Stimulated activated CD8-positive, alpha-beta memory T cell treated with anti-CD3 and anti-CD28 coated beads, Interleukin-12 subunit alpha, Interleukin-12 subunit beta, amount 100 ng/mL, for 1 hour (primary cell): ENCODE measurements at places on chromosomes 11 and 22.

DNA sequence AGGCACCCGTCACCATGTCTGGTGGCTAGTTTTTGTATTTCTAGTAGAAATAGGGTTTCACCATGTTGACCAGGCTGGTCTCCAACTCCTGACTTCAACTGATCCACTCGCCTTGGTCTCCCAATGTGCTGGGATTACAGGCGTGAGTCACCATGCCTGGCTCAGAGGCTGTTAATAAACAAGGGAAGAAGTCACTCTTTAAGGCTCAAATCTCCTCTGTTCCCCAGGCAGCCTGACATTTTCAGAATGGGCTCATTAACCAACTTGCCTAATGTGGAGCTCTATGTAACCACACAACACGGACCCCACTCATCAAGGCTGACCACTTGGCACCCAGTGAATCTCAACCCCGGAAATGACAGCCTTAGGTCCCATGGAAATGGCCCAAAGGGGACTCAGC, 24.1 kb downstream of the APOL3 start:
- no peak for DNase-seq

DNA sequence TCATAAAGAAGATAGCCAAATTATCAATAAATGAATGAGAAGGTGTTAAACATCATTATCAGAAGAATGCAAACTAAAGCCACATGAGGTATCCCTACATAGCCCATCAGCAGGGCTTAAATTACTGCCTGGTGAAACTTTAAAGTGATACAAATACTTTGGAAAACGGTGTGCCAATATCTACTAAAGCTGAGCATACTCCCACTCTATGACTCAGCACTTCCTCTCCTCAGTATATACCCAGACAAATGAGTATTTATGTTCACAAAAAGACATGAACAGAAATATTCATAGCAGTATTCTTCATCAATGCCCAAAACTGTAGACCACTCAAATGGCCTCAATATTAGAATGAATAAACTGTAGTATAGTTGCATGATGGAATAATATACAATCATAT, 284.6 kb upstream of the ZC3H12C start:
- no peak for DNase-seq

DNA sequence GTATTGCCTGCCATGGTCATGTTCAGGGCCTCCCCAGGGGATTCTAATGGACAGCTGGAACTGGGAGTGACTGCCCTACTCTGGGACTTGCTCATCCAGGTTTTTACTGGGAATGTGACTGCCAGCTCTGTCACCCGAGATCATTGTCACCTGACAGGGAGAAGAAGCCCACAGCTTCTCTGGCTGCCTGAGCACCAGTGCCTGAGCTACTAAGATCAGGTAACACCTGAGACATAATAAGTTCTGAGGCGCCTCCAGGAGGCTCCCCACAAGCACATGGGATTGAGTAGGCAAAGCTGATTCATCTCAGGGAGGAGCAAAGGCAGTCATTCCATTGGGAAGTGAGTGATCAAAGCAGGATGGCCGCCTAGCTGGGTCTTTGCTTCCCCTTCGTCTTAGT, 84.2 kb upstream of the GALNT18 start:
- DNase-seq = no peak

GRCh38 chr11:62352355-62353336, 15.4 kb downstream of the ASRGL1 start:
- DNase-seq = no peak

- no peak for DNase-seq
These were observed 382.1 kb downstream of the MN1 start for GRCh38 chr22:27419473-27419872.

DNA sequence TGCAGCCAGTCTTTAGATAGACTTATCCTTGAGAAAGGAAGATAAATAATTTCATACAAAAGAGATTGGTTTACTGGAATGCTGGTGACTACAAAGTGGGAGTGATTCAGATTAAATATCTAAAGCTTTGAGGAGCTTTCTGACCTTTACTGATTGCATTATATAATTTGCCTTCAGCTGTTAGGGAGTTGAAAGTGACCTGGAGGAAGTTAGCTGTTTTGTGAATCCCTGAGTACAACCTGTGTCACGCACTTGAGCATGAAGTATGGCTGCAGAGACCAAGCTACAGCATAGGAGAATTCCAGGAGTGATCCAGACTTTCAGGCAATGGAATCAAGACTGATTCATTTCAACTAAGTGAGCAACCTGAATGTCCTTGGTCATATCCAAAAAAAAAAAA, 1848.3 kb upstream of the RAG2 start:
- no peak for DNase-seq

GRCh38 chr11:71355281-71355680, 92.9 kb downstream of the DHCR7 start:
- no peak for DNase-seq

DNA sequence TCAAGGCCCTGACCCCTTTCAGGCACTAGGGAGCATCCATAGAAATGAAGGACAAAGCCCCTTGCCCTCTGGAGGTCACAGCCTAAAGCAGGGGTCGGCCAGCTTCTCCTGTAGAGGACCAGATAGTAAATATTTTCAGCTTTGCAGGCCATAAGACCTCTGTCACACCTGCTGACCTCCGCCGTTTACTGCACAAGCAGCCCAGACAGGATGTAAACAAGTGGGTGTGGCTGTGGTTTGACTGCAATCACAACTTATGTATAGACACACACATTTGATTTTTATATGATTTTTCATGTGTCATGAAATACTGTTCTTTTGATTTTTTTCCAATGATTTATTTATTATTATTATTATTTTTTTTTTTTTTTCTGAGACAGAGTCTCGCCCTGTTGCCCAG, 34.3 kb downstream of the KIAA1671 start:
- DNase-seq = no peak

- DNase-seq = no peak
These were observed 467.0 kb downstream of the LUZP2 start for GRCh38 chr11:24963852-24964251.

DNA sequence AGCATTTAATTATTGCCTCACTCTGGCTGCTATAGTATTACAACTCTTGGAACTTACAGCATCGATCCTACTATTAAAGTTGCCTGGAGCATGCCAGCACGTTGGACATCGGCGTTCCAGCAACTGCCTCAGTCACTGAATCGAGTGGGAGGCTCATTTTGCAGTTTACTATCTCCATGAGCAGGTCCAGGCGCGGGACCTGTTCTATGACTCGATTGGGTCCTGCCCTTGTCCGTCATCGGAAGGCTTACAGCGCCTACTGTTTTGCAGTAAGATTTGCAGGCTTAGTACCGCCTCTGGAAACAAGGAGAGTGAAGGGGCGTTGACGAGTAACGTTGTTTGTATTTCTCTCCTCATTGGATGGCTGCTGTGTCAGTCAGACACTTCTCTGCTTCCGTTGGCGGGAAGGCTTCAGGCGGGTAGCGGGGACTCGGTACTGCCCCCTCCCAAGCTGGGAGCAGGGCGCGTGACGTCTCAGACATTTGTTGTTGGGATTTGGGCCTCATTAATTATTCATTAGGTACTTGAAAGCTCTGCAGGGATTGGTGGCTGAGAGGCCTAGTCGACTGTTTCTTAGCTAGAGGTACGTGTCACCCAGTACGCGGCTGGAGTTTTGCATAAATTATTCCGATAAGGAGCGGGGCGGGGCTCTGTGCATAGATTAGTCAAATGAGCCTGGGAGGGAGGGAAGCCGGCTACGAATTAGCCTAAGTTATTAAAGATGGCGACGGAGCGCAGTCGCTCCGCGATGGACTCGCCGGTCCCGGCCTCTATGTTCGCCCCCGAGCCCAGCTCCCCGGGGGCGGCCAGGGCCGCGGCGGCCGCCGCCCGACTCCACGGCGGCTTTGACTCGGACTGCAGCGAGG, at the start of gene GTPBP1:
GTPBP1 (plus strand) TSS at position 710 of the 866 bp plus-strand sequence; CDS start at position 722, 12 bp downstream.
- peak; percentile 94 for DNase-seq

GRCh38 chr11:123590296-123590912, 64.0 kb downstream of the SCN3B start:
- no peak for DNase-seq

GRCh38 chr11:128291007-128291406, 296.4 kb downstream of the ETS1 start:
- DNase-seq = no peak

GRCh38 chr22:44995105-44995514, 14.7 kb downstream of the PHF21B start:
- DNase-seq = no peak

DNA sequence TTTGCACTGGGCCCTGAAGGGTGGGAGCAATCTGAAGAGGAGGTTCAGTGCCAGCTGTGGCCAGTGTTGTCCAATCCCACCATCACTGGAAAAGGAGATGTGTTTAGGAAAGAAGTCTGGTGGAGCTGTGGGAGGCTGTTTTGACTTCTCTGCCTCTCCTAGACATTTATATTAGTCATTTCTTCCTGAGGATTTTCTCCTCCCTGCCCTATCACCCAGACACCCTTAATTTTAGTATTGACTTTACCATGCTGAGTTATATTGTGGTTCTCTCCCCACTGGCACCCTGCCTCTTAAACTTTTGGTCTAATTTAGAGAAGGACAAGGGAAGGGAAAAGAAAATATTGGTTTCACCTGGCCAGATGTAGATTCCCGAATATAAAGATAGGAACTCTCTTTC, 159.1 kb downstream of the WNT11 start:
- DNase-seq = no peak

DNA sequence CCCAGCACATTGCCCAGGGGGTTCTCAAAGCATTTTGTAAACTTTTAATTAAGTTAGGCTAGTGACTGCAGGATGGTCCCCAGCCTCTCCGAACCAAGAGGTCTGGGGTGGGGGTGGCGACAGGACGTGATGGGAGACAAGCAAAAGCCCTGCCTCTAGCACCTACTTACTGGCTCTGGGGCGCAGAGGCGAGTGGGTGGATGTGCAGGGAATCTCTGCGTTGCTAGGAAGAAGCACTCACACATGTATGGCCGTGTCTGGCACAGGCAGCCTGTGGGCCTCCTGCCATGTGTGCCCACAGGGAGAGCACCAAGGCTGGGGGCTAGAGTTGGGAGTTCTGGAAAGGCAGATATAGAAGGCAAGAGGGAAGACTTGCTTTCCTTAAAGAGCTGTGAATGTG, 6.3 kb downstream of the OPCML start:
- no peak for DNase-seq

- no peak for DNase-seq
These were observed 20.5 kb downstream of the FADS2 start for GRCh38 chr11:61848631-61849030.

GRCh38 chr11:85603220-85603619, 23.9 kb downstream of the DLG2 start:
- DNase-seq = no peak

GRCh38 chr11:123473941-123474677, 44.0 kb downstream of the GRAMD1B start:
- DNase-seq = no peak

GRCh38 chr11:60211206-60211605, 28.3 kb upstream of the MS4A6A start:
- no peak for DNase-seq

DNA sequence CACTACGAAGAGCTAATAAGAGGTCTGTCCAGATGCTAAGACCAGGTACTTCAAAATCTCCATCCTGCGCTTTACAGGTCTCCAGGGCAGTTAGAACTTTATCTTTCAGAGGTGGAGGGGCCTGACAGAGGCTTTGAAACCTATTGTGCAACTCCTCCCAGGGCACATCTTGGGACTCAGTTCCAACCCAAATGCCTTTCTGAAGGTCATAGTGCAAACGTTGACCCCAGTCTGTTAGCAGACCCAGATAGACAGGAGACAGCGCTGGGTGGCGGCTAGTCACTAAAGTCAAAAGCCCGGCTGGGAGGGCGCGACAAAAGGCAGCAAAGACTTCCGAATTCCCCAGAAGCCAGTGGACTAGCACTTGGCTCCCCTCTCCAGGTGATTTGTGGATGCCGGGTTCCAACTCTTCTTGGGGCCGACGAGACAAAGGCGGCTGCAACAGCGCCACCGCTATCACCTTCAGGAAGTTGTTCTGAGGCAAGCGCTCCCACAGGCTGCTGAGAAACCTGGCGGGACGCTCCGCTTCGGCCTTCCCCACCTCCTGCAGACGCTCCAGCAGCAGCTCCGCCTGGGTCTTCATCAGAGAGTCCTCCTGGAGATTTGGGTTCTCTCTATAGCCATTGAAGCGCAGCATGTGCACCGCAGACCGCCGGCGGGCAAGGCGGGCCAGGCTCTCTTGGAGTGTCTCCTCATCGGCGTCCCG, 728 bp downstream of the FANCF start:
- peak; percentile 38 for DNase-seq

- no peak for DNase-seq
These were observed 6.3 kb downstream of the MS4A12 start for GRCh38 chr11:60498853-60499252.

- no peak for DNase-seq
These were observed 1157.5 kb upstream of the RAG2 start for GRCh38 chr11:37755521-37755920.

- no peak for DNase-seq
These were observed 703.0 kb downstream of the JRKL start for GRCh38 chr11:97092823-97093222.

DNA sequence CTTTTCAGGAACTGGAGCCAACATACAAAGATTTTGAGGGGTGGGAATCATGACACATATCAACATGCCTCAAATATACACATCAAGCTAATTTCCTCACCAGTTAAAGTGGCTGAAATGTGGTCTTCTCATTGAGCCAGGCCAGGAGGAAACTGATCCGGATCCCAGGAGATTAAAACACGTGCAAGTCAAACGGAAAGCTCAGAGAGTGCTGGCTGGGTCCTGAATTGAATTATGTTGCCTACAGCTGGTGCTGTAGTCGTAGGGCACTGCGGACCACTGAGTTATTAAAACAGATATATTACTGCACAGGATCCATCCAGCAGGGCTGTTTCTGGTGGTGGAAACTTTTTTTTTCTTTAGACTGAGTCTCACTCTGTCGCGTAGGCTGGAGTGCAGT, 14.1 kb upstream of the WNT7B start:
- DNase-seq = no peak

DNA sequence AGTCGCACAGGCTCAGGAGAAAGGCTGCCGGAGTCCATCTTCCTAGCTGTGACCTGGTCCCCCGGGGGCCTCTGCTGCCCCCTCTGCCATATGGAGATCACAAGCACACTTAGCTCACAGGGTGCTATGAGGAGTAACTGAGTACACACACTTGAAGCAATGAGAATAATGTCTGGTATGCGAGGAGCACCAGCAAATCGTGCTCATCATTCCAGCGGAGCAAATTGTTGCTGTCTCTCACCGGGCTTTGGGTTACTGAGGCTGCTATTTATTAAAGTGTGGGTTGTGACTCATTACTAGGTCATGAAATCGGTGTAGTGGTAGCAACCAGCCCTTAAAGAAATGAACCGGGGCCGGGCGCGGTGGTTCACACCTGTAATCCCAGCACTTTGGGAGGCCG, 48.1 kb upstream of the EIF3D start:
- no peak for DNase-seq

- DNase-seq = no peak
These were observed 33.5 kb downstream of the DHCR7 start for GRCh38 chr11:71414645-71415044.
